ENCODE measurements at places on chromosomes 4 and X.
A peak's percentile ranks its signal among the peaks of the same experiment; 100 is the strongest.

- DNase-seq, result no peak
Observed at GRCh38 chrX:108049649-108050048, 4.8 kb downstream of the VSIG1 start.

DNA sequence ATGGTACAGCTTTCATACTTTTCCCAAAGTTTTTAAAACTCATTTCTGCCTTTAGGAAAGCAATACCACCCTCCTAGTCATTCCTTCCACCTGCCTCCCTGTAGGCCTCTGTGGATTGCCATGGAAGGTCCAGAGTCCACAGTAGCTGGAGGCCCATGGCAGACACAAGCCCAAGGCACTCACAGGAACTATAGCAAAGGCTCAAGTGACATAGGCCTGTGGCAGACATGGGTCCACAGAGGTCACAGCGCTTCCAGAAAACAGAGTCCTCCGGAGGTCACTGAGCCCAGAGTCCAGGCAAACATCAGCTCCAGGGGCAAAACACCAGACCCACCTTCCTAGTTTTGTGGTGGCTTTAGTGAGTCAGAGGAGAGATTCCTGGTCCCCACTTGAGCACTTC is 147.6 kb upstream of the ATP6AP2 start:
- no peak for DNase-seq

- no peak for DNase-seq
Observed at GRCh38 chr4:17285747-17286146, 226.1 kb downstream of the QDPR start.

DNA sequence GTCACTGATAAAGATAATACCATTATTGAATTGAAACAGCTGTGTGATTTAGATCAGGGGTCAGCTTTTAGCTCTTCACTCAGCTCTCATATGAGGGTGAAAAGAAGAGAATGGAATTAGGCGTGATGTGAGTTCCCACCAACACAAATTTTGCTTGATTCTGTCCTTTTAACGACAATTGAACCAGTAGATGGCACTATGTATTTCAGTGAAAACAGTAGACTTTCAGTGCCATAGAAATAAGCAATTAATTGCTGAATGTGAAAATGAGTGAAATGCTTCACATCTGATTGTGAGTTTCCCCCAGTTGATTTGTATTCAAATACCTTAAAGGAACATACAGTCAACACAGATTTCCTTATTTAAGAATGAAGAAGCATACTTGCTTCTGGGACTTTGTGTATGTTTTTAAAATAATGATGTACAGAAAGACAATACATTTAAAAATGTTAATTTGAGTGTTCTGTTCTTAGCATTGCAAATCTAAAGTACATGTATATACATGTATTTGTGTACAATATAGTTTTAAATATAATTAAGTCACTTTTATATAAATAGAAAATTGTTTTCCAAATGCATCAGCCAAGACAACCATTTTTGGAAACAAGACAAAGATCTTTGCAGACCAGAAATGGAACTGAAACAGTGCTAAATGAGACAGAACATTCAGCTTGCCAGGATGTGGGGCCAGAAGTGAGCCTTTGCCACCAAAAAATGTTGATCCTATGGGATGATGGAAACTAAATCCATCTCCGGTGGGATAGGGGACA is 178.8 kb downstream of the SNCA start:
- DNase-seq, result no peak

DNA sequence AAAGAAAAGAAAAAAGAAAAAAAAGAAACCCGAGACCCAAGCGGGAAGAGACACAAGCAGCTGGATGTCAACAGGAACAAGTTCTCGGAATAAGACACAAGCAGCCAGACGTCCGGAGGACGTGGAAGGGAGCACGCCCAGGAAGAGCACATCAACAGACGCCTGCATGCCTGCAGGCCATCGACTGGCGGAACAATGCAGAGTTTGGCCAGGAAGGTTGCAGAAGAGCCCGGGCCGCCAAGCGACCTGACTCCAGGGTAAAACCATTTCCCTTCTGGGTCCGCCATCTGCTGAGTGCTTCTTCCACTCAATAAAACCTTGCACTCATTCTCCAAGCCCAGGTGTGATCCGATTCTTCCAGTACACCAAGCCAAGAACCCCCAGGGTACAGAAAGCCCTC is 95.6 kb upstream of the PRR32 start:
- DNase-seq, result no peak

DNA sequence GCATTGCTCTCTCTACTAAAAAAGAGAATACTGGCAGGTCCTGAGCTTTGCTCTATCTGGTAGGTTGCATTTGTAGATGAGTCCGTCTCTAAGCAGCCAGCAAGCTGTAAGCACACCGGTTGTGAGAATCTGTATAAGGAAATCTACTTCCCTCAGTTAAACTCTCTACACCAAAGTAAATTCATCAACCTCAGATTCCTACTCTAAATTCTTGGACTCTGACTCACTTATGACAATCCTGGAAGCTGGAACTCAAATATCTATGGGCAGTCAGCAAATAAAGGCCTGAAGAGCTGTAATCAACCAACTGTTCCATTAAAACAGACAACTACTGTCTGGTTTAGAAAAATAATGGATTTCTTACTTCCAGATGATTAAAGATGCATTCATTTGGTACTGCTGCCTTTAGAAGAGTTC is 37.9 kb downstream of the FAT1 start:
- no peak for DNase-seq

GRCh38 chr4:13396161-13396560 is 88.0 kb downstream of the RAB28 start:
- no peak for DNase-seq

- DNase-seq, result no peak
Observed at GRCh38 chrX:2585158-2585470, 84.3 kb upstream of the DHRSX start.

DNA sequence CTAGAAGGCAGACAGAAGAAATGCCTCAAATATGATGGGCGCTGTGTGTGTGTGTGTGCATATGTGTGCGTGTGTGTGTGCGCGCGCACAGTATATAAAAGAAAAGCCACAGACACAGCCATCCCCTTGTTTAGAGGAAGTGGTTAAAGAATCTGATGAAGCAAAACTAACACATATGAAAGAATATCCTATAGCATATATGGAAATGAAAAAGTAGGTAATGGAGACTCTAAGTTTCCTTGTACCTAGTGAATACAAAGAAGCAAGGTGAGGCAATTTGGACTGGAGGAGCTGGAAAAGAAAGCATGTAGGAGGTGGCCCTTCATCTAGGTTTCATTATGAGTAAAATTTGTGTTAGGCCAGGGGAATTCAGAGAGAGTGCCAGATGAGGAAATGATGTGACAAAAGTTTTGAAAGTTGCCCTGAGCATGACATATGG is 58.6 kb upstream of the MCF2 start:
- no peak for DNase-seq

- no peak for DNase-seq
Observed at GRCh38 chr4:10491401-10491800, 34.2 kb upstream of the ZNF518B start.

DNA sequence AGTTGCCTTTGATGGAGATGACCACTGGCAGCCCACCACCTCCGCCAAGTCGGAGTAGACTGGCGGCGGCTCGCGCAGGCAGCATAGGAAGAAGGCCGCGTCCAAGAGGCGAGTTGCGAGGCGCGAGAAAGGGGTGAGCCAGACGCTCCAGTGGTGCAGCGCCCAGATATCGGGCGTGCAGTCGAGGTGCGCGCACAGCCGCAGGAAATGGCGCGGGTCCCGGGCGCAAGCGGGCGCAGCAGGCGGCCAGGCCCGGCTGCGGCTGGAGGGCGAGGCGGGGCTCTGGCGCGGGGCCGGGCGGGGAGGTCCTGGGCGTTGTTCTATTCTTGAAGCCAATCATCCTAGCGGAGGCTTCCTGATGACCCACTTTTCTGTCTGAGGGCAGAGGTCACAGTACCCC is 13.2 kb upstream of the PGRMC1 start:
- DNase-seq, result no peak

DNA sequence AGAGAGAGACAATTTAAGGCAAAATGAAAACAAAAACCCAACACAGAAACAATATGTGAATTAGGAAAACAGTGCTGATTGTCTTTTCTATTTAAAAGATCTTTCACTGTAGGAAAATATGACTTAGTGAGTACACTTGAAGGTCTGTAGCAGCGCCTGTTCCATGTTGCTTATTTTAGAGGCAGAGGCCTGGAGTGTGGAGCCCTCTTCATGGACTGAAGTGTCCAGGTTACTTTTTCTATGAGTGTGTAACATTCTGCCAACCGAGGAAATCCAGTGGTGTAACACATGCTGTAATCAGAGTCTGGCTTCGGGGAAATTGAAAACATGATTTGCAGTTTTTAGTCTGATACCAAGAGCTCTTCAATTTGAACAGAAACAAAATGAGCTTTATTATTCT is 64.0 kb upstream of the GPRIN3 start:
- no peak for DNase-seq

- DNase-seq, result peak; percentile 23
Observed at GRCh38 chrX:107684956-107685385, 56.7 kb downstream of the PRPS1 start.

DNA sequence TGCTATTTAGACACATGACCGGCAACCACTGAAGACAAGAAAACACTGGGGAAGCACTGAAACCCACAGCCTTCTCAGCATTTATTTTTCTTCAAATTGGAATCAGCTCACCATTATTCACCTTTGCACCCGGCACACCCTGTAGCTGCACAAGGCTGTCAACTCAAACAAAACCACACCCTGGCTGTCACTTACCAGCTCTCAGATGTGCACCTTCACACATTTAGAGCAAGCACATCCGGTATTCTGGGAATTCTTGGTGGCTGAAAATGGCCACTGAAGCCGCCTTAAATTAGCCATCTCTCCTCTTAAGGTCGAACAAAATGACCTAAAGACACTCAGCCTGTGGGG is 5.9 kb downstream of the ZFYVE28 start:
- peak; percentile 56 for DNase-seq

DNA sequence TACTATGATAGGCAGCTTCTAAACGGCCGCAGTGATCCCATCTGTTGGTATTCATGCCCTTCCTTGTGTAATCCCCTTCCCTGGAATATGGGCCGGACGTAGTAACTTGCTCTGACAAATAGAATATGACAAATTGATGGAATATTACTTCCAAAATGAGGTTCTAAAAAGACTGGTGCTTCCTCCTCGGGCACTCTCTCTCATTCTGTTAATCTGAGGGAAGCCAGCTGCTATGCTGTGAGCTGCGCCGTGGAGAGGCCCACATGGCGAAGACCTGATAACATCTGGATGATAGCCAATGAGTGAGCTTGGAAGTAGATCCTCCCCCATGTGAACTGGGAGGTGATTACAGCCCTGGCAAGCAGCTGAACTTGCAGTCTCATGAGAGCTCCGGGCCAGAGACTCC is 27.2 kb upstream of the SLC25A4 start:
- no peak for DNase-seq

DNA sequence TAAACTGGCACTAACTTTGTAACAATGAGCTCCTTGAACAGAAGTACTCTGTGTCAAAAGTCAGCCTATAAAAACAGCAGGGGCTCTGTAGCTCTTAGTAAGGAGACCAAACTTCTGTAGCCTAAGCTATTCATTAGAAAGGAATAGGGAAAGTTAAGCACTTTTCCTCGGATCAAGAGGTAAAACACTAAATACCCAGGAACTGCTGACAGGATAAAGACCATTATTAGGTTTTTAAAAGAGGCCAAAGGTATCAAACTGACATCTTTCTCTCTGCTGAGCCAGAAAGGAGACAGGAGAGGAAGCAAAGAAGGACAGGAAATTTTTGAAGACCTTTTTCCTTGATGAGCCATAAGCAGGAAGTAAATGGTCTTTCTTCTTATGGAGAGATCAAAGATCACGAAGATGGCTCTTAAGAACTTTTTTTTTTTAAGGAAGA is 31.9 kb downstream of the ANAPC10 start:
- DNase-seq, result no peak

GRCh38 chr4:129532573-129532972 is 436.6 kb downstream of the C4orf33 start:
- no peak for DNase-seq

- DNase-seq, result no peak
Observed at GRCh38 chr4:86302251-86302650, 57.6 kb downstream of the MAPK10 start.

GRCh38 chr4:11367371-11367770 is 61.3 kb downstream of the HS3ST1 start:
- DNase-seq, result no peak

GRCh38 chrX:132169554-132169953 is 41.7 kb upstream of the FRMD7 start:
- no peak for DNase-seq

GRCh38 chrX:11724122-11725017 is 33.7 kb upstream of the MSL3 start:
- DNase-seq, result peak; percentile 23

All from GM10248 (cell line).